Left lobe of liver (tissue), 2 donors: ENCODE measurements at places on chromosomes 5 and 9. TPM values are rescaled to one million over a fixed set of nuclear protein-coding genes. Genes with fewer than 3 reads are reported as not detected.

DNA sequence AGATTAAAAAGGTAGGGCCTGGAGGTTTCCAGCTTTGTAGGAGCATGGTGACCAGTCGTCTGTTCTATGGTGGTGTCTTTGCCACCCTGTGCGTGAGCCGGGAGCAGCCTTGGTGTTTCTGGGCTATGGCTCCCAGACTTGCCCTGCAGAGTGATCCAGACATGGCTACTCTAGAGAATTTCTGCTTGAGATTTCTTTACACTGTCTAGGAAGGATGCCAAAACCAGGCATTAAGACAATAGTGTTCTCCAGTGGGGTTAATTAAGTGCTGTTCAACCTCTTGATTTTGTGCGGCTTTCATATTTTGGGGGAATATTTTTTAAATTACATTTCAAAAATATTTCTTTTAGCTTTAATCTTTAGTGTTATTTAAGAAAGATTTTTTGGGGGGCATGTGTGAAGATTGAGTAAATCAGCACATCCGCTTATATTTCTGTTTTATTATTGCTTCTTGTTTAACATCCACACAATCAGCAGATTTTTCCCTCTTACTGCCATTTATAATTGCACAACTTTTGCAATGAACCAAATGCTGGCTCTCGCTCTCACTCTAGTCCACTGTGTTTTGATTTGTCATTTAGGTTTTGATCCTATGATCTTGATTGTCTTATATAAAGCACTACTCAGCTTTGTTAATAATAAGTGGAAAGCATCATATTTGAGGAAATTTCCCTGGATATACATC is 110.5 kb downstream of the RASGRF2 start:
- no peak for DNase-seq

DNA sequence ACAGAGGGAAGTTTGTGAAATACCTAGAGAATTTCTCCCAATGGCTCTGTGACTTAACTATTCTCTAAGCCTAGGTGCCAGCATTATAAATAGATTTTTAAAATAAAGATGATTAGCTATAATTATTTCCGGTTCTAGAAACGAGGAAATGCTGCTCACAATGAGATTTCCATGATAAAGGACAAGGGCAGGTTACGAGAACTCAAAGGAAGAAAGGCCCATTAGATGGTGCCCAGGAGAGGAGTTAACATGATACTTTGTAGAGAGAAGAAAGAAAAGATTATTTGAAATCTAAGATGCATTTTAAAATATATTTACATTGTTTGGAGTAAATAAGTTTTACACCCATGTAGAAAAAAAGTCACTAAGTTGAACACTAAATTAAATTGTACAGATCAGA is 538.3 kb upstream of the PTGER4 start:
- DNase-seq = no peak

- DNase-seq = no peak
Observed at GRCh38 chr9:94911211-94911610, 184.7 kb downstream of the AOPEP start.

DNA sequence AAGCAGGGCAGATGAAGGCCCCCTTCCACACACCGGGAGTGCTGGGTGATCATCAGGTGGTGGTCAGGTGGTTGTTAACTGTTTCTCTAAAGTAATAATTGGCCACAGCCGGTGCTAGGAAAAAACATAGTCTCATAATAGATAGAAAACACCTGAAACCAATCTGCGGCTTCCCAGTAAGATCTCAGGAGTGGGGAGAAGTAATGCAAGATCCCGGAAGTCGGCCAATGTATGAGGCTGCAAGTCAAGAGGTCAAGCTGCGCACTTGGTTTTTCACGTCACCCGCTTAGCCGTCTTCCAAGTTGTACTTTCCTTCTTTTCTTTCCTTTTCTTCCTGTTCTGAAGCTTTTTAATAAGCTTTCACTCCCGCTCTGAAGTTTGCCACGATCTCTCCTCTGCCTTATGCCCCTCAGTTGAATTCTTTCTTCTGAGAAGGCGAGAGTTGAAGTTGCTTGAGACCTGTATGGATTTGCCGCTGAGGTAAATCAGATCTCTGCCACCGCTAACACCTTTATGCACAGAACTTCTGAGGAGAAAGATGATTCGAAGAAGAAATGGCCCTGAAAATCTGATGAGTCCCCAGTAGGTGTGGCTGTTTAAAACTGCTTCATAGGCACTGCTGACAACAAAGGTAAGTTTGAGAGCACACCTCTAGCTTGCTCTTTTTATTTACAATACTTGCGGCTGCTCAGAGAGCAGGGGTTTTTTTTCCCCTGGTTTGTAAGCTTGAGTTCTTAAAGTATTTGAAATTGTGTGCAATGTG is 406.6 kb downstream of the FAM170A start:
- DNase-seq = no peak

GRCh38 chr9:79759460-79759859 is 187.7 kb downstream of the TLE4 start:
- no peak for DNase-seq

DNA sequence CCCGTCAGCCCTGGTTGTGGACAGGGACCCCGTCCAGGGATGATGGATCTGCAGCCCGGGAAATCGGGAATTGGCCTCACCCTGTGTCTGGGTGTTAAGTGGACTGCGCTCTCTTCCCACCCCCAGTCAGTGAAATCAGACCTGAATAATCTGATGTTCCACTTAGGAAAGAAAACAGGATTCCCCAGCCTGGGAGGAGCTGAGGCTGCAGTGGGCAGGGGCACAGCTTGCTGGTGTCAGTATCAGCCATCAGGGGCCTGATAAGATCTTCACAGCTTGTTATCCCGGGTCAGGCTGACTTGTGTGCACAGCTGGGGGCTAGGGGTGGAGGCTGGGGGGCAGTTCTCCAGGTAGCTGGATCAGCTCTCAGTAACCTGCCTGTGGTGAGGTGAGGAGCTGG is 29.1 kb downstream of the LMX1B start:
- no peak for DNase-seq

DNA sequence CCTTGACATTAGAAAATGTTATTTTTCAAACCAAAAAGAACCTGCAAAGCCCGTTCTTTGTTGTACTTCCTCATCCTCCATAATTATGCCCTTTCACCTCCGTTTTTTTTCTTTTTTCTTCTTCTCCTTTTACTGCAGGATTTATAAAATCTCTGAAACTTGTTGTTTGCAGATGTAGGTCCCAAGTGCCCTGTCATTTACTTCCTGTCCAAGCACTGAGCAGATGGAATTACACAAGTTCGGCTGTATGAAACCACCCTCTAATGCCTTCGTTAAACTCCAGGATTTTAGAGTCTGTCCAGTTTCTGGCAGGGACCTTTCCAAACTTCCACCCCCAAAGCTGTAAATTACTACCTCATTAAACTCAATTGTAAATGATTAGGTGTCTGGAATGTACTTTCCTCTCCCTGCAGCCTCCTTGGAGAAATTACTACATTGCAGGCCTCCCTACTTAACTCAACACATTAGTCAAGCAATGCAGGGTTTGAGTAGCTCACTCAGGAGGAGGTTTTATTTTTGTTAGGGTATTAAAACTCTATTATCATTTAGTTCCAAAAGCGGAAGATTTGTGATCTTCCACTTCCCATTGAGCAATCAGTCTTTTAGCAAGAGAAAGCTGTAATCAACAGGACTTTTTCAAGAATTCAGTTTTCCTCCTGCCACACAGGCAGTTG is 125.6 kb upstream of the LPAR1 start:
- no peak for DNase-seq

Gene SPATA31D4
- not detected for total RNA-seq
